NCI-H82 (cell line): ENCODE measurements at places on chromosomes 7 and 10.
A peak's percentile ranks its signal among the peaks of the same experiment; 100 is the strongest.

DNA sequence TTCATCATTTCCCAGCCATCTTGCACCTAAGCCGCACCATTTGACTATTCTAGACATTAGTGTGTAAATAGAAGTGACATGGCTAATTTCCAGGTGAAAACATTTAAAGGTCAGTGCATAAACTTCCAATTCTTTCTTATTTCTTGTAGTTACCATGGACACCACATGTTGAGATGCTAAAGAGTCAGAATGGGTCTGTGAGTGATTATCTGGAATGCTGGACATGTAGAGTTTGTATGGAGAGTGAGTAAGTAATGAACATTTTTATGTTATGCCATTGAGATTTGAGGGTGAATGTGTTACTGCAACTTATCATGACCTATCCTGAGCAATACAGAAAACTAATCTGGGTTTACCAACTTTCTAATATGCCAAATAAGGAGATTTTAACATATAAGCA is 60.4 kb downstream of the MEOX2 start:
- no peak for DNase-seq

DNA sequence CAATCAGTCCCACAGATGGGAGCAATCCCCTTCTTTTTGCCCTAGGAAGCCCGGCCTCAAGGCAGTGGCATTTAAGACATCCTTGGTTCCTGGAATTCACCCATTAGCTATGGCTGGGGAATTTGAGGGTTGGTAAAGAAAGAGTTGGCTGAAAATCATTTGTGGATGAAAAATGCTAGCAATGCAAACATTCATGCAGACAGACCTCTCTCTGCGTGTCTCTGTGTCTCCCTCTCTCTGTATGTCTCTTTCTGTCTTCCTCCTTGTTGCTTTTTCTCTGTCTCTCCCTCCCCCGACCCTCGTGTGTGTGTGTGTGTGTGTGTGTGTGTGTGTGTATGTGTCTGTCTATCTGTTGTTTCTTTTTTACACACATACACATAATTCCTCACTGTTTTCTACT is 19.4 kb downstream of the LDB3 start:
- DNase-seq, result no peak

DNA sequence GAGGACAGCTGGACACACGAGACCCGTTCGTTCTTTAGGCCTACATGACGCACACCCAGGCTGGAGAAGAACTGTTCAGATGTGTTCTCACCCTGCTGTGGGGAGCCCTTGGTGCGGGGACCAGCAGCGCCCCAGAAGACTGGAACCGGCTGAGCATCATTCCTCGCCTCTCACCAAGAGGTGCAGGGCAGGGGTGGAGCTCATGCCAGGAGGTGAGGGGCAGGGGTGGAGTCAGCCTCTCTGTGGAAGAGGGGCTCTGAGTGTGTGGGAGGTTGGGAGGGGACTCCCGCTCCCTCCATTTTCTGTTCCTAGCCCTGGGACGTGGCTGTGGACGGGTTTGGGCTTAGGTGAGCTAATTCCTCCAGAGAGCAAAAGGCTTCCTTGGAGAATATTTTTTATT is 66.0 kb upstream of the SHH start:
- no peak for DNase-seq

- peak; percentile 3 for DNase-seq
Observed at GRCh38 chr7:12731214-12731656, 43.8 kb downstream of the ARL4A start.

GRCh38 chr7:30503274-30504212 is 1.1 kb downstream of the GGCT start:
- DNase-seq, result no peak

GRCh38 chr7:134827889-134828288 is 48.5 kb downstream of the CALD1 start:
- DNase-seq, result no peak
